ENCODE measurements at places on chromosomes 5 and 9. TPM values are rescaled to one million over a fixed set of nuclear protein-coding genes. Genes with fewer than 3 reads are reported as not detected.

DNA sequence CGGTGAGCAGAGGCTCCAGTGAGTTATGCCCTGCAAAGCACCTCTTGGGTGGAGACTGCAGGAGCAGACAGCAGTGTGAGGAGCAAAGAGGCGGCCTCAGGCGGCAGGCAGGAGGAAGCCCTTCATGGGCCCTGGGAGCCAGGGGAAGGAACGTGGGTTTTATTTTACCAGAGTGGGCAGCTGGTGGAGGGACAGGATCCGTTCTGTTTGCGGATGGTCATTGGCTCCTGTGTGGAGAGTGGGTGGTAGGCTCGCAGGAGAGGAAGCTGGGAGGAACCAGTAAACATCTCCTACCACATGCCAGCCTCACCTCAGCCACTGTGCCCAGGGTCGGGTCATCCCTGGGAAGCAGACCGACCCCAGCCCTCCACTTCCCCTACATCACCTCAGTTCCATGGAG is 24.4 kb downstream of the HNRNPH1 start:
- DNase-seq, result no peak

DNA sequence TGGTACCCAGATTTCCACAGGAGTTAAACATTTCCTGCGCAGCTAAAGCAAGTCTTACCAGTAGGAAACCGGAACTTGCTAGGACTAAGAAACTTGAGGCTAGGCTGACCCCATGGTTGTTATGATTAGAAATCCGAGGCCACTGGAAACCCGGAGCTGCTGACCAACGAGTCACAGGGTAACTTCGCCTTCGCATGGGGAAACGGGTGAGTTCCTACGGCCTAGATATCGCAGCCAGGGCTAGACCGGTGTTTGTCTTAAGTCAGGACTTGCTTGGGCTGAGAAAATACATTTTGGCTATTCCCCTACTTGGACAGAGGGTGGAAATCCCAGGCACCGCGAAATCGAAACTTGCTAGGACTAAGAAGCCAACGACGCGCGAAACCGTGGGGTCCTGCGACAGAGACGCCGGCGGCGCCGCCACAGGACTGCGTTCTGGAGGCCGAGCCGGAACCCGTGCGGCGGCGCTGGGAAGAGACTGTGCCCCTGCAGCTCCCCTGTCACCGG is 1.6 kb upstream of the ANXA2R start:
- DNase-seq, result no peak

DNA sequence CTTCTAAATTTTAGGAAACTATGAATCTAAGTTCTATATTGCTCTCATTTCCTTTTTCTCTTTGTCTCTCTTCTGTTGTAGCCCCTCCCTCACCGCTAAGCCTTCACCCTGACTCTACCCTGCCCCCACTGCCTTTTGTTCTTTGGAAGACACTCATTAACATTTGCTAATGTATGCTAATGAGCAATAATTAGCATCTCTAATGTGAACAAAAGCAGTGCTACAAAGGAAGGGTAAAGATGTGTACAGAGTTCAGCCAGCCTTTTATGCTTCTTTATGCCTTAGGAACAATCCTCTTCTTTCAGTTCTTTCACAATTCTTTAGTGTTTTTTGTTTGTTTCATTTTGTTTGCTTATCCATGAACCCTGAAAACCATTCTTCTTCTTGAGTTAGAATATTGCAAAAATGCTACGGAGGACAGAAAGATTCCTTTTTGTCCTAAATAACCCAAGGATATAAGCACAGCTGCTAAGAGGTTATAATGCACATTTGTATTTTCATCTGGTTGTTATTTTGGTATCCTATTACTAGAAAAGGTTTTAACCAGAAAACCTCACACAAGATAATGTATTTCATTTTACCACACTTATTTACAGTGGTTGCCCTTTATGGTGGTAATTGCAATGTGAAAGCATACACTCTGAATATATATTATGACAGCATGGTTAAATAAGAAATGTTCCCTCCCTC is 159.3 kb downstream of the TMC1 start:
- DNase-seq, result no peak

LEAP2 gene
- 1.2 TPM for total RNA-seq

ZNF169 gene
- total RNA-seq, result 5.4 TPM

FIBCD1 gene
- 26.1 TPM for total RNA-seq

- DNase-seq, result no peak
These were observed 502.0 kb downstream of the BNC2 start for GRCh38 chr9:16368237-16369087.

DNA sequence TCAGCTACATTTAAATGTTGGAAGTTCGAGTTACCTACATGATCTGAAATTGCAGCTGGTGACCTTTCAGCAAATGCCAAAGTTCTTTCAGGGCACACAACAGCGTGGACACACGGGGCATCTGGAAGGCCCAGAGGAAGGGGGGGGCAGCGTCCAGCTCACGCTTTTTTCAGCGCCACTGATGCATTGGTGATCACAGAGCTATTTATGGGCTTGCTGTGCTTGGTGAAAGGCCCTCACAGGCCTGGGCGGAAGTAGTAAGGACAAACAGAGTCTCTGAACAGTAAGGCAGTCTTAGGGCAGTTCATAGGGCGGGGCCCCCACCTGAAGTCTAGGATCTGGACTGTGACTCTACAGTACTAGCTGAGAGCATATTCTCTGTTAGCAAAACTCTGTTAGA is 6.6 kb upstream of the FBP2 start:
- no peak for DNase-seq

- no peak for DNase-seq
These were observed 447.1 kb downstream of the LRRC70 start for GRCh38 chr5:63025679-63026078.

- DNase-seq, result no peak
These were observed 8.0 kb downstream of the TGFBR1 start for GRCh38 chr9:99112750-99113413.

- no peak for DNase-seq
These were observed 75.8 kb upstream of the PCAT7 start for GRCh38 chr9:94478755-94479730.

DNA sequence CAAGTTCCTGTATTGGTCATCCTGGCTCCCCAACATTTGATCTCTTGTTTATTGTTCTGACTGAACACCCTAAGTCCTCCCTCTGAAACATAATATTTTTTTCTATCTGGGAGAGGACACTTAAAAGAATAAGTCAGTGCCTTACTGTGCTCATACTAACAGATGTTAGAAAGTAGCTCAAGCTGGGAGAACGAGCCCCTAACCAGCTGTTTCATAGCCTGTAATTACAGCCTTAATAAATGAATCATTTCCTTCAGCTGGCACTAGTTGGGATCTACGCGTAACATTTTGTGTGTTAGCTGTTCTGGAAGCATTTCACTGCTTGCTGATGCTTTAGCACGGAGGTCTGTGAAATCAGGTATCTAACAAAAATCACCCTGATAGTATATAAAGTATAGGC is 345.9 kb upstream of the RIOK2 start:
- DNase-seq, result no peak

TMEM232 gene
- 1.2 TPM for total RNA-seq

MSMP gene
- total RNA-seq, result 1.2 TPM

DNA sequence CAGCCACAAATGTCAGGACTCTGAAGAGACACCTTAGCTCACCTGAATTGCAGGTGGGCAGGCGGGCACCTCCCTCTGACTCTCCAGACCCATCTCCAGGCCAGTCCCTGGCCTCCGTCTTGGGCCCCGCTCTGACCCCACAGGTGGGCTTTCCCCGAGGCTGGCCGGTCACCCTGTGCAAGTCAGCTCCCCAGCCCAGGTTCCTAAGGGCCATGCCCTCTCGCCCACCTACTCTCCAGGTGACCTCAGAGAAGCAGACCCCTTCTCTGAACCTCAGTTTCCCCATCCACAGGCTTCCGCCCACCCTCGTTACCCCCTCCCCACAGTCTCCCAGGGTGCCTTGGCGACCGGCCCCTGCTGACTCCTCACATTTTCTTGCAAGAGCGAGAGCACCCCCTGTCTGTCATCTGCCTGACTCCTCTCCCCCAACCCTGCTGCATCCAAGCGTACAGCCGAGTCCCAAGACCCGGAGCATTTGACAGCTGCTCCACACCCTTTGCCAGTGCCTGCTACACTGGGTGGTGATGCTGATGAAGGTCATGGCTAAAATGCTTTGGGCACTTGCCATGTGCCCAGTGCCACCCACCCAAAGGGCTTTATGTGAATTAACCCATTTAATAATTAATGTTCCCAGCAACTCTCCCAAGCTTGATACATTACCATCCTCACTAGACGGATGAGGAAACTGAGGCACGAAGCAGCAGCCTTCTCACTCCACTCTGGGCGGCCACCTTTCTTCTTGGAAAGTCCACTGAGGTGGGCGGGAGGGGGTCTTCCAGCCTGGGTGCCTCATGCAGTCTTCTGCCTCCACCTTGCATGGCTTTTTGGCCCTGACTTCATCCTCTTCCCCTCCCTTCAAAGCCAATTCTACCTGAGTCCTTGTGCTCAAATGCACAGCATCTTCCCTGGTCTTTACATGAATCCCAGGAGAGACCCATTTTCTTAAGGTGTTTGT is 51.1 kb upstream of the ORM1 start:
- DNase-seq, result peak; percentile 28

FOXD4L6 gene
- total RNA-seq, result 0.54 TPM

- DNase-seq, result no peak
These were observed 4.2 kb downstream of the DAB2 start for GRCh38 chr5:39420482-39421145.

INSL4 gene
- not detected for total RNA-seq

GRCh38 chr5:54455413-54456157 is at the start of gene HSPB3:
Gene HSPB3 (plus strand): TSS chr5:54455699. CDS start chr5:54455790, 91 bp downstream.
- DNase-seq, result no peak

DNA sequence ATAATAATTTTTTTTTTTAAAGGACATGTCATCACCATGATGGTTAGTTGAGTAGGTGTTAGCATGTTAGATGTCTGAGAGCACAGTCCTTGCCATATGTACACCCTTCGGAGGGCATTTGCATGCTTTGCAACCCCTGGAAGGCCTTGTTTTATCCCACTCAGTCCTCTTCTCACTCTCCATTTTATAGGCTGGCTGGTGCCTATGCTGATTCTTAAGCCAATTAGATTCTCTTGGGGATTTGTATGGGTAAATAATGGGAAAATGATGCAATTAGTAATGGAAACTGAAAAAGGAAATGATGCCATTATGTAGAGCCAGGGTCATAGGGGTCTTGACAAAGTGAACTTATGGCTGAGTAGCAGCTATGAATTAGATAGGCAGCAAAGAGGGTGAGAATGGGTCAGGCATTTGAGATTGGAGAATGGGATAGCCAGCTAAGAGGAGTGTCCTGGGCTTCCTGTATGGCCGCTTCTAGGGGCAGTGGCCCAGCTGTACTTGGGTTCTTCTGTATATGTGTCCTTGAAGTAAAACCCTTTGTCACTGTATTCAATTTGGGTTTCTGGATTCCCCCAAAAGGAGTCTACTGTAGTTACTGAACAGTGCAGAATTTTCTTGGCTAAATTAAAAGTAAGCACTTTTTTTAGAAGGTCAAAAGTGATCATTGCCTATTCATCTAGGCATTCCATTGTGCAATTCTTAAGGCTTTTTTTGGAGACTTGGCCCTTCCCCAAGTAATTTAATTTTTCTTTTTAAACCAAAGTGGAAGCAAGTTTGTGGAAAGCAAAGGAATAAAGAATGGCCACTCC is 31.6 kb downstream of the LRRTM2 start:
- no peak for DNase-seq

DNA sequence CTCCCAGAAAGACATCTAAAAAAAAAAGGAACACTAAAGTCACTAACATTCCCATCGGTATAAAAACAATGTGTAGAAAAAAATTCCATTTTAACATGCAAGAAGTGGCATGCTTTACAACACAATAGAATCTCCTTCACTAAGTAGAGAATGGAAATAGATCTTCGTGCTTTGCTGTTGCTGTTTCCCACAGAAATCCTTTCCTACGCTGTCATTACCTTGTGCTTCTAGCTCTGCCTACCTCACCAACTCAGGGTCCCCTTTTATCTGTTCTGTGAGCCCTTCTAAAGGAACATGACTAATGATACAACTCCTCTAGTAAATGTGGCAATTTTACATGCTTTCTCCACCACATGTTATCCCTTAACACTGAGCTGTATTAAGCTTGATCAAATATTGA is 202.9 kb downstream of the MCTP1 start:
- no peak for DNase-seq

DNA sequence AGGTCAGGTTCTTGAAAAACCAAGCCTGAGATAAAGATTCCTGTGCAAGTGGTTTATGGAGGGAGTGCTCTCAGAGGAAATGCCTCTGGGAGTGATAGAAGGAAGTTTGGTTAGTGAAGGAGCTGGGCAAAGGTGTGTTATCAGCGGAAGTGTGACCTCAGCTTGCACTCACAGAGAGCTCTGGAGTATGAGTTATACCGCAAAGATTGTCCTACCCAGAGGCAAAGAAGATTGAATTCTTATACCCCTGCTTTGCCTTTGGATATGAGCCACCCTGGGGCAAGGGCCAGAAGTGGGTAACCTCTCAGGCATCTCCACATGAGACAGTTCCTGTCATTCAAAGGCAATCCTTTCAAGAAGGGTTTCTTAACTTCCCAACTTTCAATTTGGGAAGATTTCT is 145.6 kb downstream of the MUSK start:
- DNase-seq, result no peak

DNA sequence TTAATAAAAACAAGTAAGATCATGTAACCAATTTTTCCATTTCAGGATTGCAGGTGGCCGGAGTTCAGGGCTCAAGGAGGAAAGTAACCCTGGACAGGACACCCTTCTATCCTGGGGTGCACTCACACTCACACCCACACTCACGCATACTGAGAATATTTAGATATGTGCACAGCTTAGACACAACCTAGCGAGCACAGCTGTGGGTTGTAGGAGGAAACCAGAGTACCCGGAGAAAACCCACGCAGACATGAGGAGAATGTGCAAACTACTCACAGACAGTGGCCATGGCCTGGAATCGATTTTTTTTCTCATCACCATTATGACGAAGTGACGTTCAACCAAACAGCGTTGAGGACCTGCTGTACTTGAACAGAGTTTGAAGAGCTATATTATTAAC is 4.5 kb upstream of the EFNA5 start:
- no peak for DNase-seq

AQP7 gene
- 0.96 TPM for total RNA-seq

DNA sequence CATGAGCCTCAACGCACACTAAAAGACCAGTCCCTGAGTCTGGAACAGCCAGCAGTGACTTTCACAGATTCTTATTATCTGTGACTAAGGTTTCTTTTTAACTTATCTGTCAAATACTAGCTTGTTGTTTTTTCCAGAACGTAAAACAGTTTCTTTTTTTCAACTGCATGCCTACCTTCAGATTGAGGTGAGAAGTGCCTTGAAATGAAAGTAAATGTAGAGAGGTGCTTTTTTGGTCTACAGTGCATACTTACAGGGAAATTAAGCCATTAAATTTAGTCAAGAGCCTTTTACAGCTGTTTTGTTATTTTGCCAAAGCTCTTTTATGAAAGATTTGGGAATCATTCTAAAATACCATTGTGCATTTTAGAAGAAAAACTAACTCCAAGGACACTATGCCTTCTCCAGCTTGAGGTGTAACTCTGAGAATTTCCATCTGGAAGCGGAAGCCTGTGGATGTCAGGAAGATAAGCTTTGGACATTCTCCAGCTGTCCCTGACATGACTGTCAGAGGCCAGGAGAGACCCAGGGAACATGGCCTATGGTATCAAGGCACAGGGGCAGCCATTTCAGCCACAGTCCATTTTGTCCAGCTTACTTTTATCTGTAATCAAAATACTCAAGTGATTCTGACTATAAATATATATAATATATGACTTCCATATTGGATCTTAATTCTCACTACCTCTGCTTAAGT is 230.3 kb downstream of the GLIS3 start:
- DNase-seq, result no peak
